Fibroblast of skin of right biceps (primary cell): ENCODE measurements at places on chromosomes 5 and 9.

GRCh38 chr5:150106674-150107426, 20.5 kb upstream of the CSF1R start:
- DNase-seq: no peak

DNA sequence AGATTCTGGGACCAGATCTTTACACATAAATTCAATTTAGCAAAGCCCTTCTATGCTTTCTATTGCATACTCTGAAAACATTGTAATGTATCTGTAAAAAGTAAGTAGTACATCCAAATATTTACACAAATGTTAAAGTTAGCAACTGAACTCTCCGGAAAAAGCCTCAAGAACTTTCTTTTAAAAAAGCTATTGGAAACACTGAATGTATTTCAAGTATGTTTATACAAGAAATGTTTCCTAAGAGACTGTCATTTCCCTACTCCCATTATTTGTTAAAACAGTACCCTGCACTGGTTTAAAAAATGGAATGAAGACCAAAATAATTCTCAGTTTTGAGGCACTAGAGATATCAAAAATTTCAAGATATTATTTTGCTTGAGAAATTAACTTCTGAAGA, 44.8 kb upstream of the TRIM36 start:
- no peak for DNase-seq

DNA sequence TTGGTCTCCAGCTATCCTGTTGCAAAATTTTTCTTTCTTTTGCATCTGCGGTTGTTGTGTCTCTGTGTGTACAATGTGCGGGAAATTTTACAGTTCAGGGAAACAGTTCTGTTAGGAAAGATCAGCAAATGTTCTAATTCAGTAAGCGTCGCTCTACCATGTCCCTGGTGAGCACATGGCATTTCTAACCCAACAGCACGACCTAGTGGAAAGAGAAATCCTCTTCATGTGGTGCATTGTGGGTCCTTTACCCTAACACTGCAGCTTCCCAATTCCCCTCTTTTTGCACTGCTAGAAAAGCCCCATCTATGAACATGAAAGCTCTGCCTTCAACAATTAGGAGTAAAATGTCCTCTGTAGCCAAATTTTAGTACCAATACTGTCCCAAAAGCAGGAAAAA, 974.2 kb upstream of the CDH9 start:
- no peak for DNase-seq

DNA sequence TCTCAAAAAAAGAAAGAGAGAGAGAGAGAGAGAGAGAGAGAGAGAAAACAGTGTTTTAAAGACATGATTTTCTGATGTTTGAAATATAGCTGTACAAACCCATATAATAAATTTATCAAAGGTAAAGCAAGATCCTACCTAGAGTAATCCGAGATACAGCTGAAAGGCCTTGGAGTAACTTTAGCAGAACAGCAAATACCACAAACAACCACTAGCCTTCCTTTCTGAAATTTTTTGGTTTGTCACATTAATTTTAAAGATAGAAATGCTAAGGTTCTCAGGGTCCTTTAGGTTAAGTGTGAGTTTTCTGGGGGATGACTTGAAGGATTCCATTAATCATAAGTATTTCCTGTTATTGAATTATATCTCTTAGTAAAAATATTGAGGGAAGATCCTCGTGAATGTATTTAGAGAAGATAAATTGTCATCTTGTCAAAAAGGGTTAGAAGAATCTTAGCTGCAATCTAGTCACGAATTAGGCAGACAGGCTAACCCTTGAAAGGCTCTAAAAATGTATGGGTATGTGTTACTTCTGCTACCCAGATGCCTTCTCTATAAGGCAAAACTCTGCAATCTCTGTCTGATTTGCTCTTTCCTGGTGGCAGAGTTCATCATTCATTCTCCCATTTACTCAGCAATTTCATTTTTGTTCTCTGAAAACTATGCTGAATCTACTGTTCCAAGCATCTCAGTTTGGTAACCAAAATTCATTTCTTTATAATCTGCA, 27.3 kb downstream of the F2RL2 start:
- DNase-seq: no peak

GRCh38 chr5:52748590-52748989, 39.1 kb upstream of the ITGA1 start:
- DNase-seq: no peak

- DNase-seq: no peak
Measured at GRCh38 chr5:139912158-139912557, 116.5 kb downstream of the PSD2 start.

DNA sequence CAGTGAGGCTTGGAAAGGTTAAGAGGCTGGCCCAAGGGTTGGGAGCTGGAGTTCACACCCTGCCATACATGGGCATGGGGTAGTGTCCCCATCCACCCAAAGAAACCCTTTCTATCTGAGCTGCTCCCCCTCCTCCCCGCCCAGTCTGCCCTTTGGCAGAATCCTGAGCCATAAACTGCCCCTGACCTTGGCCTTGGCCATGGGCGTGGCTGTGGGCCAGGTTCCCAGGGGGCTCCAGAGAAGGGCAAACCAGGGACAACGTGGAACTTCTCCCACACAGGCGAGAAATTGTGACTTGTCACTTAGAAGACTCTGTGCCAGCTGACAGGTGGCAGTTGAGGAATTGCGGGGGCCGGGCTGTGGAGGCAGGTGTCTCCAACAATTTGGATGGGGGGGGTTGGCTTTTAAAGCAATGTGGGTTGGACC, 4.8 kb downstream of the FAM78A start:
- DNase-seq: no peak

DNA sequence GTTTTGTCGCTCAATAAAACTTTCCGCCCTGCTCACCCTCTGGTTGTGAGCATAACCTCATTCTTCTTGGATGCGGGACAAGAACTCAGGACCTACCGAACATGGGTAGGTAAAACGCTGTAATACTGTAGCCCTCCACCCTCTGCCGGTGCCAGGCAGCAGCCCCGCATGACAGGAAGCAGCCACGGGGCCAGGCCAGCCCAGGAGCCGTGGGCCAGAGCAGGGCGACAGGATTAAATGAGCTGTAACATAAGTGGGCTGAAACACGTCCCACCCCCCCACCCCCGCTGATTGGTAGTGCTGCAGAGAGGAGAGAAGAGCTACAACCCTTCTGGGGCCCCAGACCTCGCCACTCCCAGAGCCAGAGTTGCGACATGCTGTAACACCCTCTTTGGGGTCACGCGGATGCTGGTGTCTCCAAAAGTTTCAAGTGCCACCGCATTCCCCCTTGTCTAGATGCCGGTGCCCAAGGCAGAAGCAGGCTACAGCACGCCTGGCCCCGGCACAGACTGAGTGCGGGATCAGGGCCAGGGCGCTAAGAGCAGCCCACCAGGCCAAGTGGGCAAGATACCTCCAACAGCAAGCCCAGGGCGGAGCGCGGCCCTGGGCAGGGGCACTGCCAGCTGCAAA, 81.8 kb downstream of the FBXW11 start:
- DNase-seq: no peak
